ENCODE measurements at places on chromosomes 13 and 19. TPM values are rescaled to one million over a fixed set of nuclear protein-coding genes. Genes with fewer than 3 reads are reported as not detected.

Gene CARS2
- 74.6 TPM for total RNA-seq

Gene ZNF583
- 1.7 TPM for total RNA-seq

DNA sequence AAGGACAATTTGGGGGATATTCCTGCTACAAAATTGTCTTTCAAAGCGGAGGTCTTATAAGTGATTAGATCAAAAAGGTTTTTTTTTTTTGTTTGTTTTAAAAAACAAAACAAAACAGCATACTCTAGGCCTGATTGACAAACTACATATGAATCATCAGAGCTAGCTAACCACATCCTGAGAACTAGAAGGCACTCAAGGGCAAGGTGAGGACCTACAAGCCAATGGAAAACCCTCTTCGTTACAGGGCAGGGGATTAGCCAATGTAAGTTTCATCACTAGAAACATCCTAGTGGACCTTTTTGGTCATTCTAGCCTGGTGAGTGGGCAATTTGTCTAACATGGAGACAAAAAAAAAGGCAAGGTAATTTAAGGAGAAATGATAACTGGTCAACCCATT is 428.6 kb downstream of the RFC3 start:
- no peak for DNase-seq

DNA sequence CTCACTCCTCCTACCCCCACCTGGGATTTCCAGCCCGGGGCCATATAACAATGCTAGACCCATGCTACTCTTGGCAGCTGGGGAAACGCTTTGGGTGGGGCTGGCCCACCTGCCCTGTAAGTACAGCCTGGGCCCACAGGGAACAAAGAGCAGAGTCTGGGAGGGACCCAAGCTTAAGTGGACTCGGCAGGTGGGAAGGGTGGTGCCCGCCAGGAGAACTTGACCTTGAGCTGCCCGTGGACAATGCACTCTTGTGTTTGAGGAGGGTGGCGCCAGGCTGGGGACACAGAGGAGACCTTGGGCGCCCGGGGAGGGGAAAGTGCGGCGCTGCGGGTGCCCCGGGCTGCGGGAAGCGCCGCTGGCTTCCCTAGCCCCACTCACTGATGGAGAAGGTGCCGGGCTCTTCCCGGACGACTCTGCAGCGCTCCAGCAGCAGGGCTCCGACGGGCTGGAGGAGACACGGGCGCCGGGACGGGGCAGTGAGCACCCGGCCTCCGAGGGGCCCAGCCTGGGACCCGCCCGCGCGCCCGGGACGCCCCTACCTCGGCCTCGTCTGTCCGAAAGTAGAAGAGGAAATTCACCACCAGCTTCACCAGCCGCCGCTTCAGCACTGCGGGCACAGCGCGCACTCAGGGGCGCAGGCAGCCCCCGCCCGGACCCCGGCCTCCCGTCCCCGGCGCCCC is 607 bp downstream of the PLEKHJ1 start:
- DNase-seq, result no peak

DNA sequence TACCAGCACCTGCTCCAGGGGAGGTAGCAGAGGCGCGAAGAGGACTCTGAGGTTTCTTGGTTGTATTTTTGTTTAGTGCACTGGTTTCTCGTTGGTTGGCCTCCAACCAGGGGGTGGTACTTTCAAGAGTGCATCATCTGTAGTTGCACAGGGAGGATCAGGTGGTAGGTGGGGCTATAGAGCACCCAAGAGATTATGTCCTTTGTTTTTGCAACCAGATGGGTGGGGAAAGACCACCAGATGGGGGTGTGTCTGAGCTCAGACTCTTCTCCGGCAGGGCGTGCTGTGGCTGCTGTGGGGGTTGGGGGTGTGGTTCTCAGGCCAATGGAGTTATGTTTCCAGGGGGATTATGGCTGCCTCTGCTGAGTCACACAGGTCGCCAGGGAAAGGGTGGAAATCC is 254.4 kb upstream of the KLF12 start:
- DNase-seq, result no peak

Measured in T-helper 17 cell (primary cell).